Stimulated activated CD4-positive, alpha-beta T cell treated with anti-CD3 and anti-CD28 coated beads, Interleukin-1b, Interleukin-23, amount 100 ng/mL, for 1 hour (primary cell): ENCODE measurements at places on chromosomes 6 and 20.

GRCh38 chr6:149608381-149608982 lies 40.0 kb downstream of the KATNA1 start:
- DNase-seq = no peak

GRCh38 chr6:20921578-20921977 lies 387.3 kb downstream of the CDKAL1 start:
- no peak for DNase-seq

GRCh38 chr6:20332441-20333006 lies 69.2 kb upstream of the E2F3 start:
- DNase-seq = no peak

- peak; percentile 32 for DNase-seq
Observed at GRCh38 chr6:160519603-160520042, 144.5 kb downstream of the LPA start.

DNA sequence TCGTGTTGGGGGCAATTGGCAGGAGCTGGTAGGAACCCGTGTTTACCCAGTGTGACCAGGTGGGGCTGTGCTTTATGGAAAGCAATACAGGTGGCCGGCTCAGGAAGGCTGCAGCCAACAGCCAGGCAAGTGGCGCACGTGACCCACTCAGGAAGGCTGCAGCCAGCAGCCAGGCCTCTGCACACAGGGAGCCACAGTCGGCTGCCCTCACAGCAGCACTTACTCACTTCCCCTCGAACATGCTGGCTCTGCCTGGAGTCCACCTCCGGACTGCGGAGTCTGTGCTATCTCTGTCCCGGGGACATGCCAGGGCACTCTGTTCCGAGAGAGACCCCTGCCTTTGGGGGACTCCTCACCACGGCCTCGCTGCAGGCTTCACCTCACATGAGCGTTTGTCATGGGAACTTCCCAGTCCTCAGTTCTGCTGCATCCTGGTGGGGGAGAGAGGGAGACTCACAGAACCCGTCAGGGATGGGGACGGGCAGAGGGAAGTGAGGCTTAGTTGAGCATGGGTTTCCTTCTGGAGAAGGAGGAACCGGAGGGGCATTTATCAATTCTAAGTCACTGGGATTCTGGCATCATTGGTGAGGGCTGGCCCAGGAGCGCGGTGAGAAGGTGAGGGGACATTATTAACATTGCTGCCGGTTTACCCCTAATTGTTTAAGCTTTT lies 76.8 kb downstream of the TTLL2 start:
- DNase-seq = no peak

- no peak for DNase-seq
Observed at GRCh38 chr6:4751823-4752464, 24.3 kb upstream of the CDYL start.

GRCh38 chr6:53309059-53309900 lies 39.5 kb downstream of the ELOVL5 start:
- no peak for DNase-seq

- DNase-seq = no peak
Observed at GRCh38 chr20:16803965-16804792, 56.0 kb downstream of the OTOR start.

GRCh38 chr6:10720265-10720959 lies 2.5 kb upstream of the TMEM14C start:
- DNase-seq = no peak

GRCh38 chr6:168196385-168196860 lies 117.4 kb upstream of the FRMD1 start:
- no peak for DNase-seq

- DNase-seq = no peak
Observed at GRCh38 chr6:47237196-47237595, 72.5 kb downstream of the TNFRSF21 start.

GRCh38 chr20:47660983-47661700 lies 124.1 kb downstream of the SULF2 start:
- DNase-seq = no peak

GRCh38 chr6:27156874-27157458 lies 90.5 kb upstream of the PRSS16 start:
- no peak for DNase-seq

DNA sequence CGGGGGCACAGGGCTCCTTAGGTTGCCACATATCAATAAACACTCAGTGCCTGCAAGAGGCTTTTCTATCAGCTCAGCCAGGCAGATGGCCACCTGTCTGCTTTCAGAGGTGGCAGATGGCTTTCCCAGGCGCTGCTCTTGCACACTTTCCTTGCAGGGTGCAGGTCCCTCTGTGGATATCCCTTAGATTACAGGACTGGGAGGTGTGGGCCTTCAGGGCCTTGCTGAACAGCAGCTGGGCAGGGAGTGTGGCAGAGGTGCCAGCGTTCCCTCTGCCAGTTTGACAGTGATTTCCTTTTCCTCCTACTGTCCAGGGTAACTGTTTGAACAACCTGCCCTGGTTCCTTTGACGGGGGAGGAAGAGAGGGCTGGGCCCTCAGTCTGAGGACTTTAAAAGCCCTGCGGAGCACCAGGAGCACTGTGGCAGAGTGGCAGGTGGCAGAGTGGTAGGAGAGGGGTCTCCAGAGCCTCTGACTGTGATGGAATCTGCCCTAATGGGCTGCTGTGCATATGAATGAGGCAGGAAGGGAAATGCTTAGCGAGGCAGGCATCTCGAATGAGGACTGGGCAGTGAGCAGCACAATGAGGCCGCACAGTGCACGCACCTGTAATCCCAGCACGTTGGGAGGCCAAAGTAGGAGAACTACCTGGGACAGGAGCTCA lies 34.2 kb downstream of the ABHD12 start:
- DNase-seq = no peak

DNA sequence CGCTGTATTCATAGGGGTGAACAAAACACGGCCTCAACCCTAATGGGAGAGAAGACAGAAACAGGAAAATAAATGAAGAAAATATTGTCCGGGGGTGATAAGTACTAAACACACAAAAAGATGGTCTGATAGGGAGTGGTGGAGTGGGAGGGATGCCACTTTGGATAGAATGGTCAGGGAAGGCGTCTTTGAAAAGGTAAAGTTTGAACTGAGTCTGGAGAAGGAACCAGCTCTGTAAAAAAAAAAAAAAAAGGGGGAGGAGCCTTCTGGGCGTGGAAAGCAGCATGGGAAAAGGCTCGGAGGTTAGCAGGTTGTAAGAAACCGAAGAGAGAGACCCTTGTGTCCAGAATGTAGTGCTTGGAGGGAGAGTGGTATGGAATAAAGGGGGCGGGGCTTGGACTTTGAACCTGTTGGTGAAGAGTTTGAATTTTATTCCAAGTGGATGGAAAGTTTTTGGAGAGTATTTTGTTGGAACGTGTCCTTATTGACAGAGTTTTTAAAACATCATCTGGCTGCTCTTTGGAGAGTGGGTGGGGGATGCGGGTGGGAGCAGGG lies 1.8 kb downstream of the CHMP4B start:
- no peak for DNase-seq

DNA sequence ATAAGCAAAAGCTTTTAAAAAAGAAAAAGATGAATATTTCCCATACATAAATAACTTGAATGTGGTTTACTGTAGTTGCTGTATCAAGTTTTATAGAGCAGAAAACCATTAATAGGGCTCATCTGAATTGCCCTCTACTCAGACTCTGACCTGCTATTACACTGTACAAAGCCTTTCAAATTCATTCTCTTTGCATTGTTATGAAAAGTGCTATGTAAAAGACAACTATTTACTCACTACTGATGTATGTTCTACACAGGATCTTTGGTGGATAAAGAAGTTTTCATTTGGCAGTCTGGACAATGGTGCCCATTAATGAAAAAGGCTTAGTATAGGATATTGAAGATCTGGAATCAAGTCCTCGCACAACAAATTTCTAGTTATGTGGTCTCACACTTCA lies 199.1 kb upstream of the RUNX2 start:
- DNase-seq = no peak

GRCh38 chr6:48626421-48626820 lies 515.4 kb upstream of the PTCHD4 start:
- DNase-seq = no peak

DNA sequence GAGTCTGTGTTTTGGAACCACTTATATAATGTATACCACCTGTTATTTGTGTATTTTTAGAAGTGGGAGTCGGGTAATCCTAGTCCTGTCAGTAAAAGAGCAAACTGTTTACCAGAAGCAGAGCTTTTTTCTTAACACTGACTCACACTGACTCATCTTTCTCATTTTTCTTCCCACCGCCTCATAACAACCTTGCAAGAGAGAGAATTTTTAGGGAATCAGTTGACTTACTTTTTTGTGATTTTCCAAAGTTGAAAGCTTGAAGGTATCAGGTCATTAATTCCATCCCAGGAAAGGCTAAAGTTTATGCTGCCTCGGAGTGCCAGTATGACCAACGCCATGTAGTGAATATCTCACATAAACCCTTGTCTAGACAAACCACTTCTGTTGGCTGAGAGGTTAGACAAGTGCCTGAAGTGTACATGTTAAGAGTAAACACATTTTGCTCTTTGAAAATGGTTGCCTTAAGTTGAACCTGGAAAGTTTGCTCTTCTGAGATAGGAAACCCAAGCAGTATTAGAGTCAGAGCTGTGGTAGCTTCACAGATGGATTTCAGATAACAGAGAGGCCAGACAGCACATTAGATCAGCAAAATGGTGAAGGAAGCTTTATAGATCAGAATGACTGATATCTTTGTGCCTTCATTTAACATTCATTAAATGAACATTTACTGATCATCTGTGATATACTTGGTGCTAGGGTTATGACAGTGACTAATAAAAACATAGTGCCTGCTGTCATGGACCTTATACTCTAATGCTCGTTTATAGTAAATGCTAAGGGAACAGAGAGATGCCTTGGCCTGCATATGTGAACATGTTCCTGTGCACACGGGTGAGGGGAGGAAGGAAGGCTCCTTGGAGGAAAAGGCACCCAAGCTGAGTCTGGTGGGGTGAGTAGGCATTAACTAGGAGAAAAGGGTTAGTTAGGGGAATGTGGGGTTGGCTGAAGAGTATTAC lies 29.1 kb upstream of the PKIG start:
- no peak for DNase-seq

- no peak for DNase-seq
Observed at GRCh38 chr6:160330619-160331018, 17.6 kb upstream of the SLC22A3 start.

- no peak for DNase-seq
Observed at GRCh38 chr20:63244468-63244867, 8.8 kb downstream of the BIRC7 start.
